ENCODE measurements at places on chromosomes 1 and 21.

GRCh38 chr1:78318011-78318410, 172.8 kb upstream of the PTGFR start:
- DNase-seq: no peak

- no peak for DNase-seq
These were observed 5.3 kb downstream of the PRDM16 start for GRCh38 chr1:3074297-3074741.

GRCh38 chr1:178716111-178716510, 8.9 kb upstream of the RALGPS2 start:
- no peak for DNase-seq

DNA sequence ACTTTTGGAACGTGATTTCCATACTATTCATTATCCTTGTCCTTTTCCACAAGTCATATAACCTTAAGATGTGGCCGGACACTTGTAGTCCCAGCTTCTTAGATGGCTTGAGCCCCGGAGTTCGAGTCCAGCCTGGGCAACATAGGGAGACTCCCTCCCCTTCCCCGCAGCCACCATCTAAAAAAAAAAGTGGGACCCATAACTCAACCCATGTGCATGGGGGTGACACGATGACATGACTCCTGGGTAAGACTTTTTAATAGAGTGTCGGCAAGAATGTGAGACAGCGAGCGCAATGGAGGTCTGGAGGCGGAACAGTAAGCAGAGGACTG, 25.7 kb downstream of the MIA3 start:
- DNase-seq: no peak

DNA sequence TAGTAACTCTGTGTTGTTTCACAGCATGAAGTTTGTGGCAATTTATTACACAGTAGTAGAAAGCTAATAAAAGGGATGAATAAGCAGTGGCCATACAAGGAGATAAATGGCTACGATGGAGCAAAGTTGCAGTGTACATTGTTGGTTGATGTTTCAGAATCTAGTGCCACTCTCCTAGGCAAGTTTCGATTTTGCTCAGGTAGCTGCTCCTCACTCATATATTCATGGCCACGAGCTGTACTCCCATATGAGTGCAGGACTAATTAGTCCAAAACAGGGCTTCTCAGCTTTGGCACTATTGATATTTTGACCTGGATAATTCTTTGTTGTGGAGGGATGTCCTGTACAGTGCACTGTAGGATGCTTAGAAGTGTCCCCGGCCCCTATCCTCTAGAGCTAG, 30.0 kb upstream of the ATP1A1 start:
- no peak for DNase-seq

GRCh38 chr1:227086636-227087035, 146.5 kb downstream of the COQ8A start:
- DNase-seq: no peak

- DNase-seq: no peak
These were observed 23.8 kb downstream of the THEM4 start for GRCh38 chr1:151885479-151885878.

DNA sequence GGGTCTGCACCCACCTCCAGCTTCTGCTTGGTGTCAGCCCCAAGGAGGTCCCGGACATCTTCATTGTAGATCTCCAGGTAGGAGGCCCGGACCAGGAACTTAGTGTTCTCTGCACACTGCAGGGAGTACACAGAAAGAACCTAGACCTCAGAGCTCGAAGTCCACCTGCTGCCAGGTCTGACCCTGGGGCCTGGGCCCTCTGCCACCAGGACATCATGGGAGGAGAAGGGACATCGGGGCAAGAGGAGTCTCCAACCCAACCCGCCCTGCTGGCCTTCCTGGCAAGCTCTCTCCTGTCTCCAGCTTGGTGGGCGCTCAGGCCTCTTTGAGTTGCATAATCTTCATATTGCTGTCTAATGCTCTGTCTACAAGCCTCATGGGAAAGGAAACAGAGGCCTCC, 4.4 kb downstream of the KIF17 start:
- no peak for DNase-seq

- DNase-seq: no peak
These were observed 5.2 kb downstream of the CYB561D1 start for GRCh38 chr1:109499081-109499480.

DNA sequence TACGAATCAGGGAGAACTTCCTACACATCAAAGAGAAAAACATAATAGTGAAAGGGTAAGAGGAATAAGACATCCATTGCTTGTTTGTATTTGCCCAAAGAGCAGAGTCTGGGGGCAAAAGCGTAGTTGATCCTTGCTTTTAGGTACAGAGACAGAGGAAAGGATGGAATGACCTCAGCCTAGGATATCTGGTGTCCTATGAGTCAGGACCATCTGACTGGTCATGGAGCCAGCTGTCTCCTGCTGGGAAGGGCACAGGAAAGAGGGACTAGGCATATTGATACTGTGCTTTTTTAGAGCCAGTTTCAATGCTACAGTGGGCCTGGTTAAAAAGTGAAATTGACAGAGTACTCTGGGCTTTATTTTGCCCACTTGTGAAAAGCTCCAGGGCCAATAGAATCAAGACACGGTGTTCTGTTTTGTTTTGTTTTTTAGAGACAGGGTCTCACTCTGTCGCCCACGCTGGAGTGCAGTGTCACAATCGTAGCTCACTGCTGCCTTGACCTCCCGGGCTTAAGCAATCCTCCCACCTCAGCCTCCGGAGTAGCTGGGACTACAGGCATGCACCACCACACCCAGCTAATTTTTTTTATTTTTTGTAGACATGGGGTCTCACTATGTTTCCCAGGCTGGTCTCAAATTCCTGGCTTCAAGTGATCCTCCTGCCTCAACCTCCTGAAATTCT, 3.2 kb downstream of the PLEKHO1 start:
- no peak for DNase-seq

DNA sequence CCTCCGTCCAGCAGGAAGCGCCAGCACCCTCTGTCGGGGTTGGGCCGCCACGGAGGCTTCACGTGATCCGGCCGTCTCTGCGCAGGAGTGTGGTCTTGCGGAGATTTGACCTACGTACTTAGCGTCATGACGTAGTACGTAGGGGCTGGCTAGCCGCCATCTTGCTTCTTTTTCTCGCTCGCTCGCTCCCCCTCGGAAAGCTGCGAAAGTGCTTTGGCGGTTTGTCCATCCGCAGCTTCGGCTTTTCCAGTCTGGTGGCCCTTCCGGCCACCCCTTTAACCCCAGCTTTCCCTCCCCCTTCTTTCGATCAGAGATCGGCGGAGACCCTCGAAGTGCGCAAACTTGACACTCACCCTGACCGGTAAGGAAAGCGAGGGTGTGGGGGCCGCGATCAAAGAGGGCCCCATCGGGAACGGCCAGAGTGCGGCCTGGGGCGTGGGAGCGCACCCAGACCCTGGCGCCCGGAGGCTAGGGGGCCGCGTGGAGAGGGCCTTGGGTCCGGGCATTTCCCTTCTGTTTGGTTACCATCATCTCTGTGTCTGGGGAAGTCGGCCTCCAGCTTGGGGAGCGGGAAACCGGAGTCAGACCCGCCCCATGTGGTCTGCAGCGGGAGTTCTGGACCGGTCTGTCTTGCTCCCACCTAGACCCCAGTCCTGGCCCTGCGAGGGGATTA, at the start of gene PRRC2C:
PRRC2C (plus strand) TSS at position 156 of the 673 bp plus-strand sequence. CDS start 26,559 bp downstream, outside the sequence.
- peak; percentile 98 for DNase-seq

- peak; percentile 47 for DNase-seq
These were observed 19.4 kb downstream of the PTPRF start for GRCh38 chr1:43549921-43550597.

DNA sequence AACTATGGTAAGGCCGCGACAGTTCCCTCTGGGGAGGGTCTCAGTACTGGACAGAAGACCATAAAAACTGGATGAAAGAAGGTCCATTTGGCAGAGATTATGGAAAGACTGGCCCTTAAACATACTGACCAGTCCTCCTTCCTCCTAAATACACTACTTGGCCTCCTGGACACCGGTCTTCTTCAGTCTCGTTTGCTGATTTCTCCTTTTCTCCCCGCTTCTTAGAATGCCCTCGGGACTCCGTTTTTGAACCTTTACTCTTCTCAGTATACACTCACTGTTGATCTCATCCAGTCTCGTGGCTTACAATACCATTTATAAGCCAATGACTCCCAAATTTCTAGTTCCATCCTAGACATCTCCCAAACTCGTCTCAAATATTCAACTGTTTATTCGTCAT, 694 bp upstream of the MRPL9 start:
- DNase-seq: no peak

DNA sequence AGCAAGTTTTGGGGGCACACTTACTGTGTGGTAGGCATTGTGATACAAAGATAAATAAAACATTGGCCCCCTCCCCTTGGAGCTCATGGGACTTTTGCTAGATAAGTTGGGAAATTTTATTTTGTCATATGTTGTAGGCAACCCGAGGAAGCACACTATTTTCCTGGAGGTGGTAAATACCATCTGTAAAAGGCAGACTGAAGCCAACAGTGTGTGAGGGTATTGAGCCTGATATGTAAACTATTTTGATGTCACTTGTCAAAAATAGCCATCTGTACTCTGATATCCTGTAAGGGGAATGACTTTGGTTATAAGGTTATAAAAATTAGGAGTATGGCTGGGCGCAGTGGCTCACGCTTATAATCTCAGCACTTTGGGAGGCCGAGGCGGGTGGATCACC, 30.6 kb downstream of the VANGL2 start:
- DNase-seq: no peak

- no peak for DNase-seq
These were observed 71.3 kb downstream of the HLX start for GRCh38 chr1:220950576-220950975.

DNA sequence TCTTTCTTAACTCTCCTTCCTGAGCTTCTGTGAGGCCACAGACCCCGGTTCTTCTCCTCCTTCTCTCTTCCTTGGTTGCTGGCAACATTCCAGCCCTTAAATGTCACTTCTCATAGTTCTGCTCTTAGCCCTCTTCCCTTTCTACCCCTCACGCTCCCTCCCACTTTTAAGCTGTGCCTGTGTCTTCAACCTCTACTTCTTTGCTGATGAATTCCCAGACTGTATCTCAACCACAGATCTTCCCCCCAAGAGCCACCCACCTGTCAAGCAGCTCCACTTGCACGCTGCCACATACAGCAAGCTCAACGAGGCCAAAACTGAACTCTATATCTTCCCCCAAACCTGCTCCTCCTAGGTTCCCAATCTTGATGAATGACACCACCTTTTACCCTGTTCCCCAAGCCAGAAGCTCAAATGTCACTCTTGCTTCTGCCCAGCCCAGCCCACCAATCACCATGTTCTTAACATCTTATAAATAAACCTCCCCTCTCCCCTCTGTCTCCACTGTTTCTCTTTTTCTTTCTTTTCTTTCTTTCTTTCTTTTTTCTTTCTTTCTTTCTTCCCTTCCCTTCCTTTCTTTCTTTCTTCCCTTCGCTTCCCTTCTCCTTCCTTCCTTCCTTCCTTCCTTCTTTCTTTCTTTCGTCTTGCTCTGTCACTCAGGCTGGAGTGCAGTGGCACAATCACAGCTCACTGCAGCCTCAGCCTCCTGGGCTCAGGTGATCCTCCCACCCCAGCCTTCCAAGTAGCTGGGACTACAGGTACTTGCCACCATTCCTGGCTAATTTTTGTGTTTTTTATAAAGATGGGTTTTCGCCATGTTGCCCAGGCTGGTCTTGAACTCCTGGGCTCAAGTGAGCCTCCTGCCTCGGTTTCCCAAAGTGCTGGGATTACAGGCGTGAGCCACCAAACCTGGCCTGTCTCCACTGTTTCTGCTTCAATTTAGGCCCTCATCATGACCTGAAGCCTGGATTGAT, 19.8 kb upstream of the PTP4A2 start:
- no peak for DNase-seq

DNA sequence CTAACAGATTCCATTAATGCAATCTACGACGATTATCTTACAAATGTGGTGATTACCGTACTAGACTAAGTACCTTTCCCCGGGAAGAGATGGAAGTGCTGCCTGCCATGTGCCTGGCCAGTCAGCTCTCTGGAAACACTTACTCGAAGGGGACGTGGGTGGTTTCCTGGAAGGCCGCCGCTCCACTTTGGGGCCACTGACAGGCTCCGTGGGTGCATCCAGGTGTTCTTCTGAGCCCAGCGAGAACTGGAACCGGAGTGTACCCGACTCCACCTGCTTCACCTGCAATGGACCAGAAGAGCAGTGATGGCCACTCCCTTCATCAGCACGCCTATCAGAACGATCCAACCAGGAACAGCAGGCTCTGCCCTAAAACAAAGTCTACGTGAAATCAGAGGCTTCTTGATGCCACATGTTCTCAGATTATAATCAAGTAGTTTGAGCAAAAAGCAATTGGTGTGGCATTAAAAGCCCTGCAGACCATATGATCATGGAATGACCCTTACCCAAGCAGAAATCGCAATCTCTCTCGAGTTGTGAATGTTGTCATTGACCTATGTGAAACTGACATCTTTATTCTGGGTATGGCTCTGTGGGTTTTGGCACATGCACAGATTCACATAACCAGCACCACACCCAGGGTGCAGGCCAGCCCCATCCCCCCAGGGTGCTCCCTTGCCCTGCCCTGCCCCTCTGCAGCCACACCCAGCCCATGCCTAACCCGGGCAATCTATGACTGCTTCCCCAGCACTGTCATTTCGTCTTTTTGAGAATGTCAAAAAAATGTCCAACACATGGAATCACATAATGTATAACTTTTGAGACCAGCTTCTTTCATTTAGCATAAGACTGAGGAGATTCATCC, 64.5 kb downstream of the NPHP4 start:
- no peak for DNase-seq

DNA sequence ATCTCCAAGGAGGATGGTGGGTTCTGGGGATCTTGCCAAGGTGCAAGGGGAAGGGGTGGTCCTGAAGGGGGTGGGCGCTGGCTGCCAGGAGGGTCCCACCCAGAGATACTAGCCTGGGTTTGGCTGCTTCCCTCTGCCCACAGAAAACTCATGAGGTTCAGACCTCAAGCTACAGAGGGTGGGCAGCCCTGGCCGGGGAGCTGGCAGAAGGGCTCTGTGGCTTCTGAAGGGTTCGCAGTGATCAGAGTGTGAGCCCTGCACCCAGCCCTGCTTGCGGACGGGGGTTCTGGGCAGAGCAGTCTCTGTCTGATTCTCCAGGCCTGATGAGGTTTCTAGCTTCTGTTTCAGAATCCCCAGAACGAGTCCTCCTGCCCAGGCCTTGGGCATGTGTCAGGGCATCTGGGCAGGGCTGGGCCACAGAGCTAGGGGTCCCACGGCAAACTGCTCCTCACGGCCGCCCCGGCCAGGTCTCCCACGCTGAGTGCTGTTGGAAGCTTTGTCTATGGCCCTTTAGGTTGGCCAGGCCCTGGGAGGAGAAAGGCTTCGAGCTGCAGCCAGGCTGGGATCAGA, 635 bp upstream of the MMEL1 start:
- no peak for DNase-seq

GRCh38 chr21:24276204-24276603, 1331.1 kb downstream of the MRPL39 start:
- no peak for DNase-seq

Data from NCI-H187 treated with DMSO at 0.1 percent for 48 hours (cell line).